Stomach (tissue), 19 donors: ENCODE measurements at places on chromosomes 11 and 22.

GRCh38 chr11:3021125-3021524 is 29.0 kb upstream of the NAP1L4 start:
- peaks cover 44% of the 10 kb centered on the region for H3K36me3 ChIP-seq
- no peak overlapping the region for H3K4me3 ChIP-seq
- peak; percentile 72 for DNase-seq
- H3K27ac ChIP-seq: no peak overlapping the region
- H3K27me3 ChIP-seq: no peaks in the 10 kb centered on the region

DNA sequence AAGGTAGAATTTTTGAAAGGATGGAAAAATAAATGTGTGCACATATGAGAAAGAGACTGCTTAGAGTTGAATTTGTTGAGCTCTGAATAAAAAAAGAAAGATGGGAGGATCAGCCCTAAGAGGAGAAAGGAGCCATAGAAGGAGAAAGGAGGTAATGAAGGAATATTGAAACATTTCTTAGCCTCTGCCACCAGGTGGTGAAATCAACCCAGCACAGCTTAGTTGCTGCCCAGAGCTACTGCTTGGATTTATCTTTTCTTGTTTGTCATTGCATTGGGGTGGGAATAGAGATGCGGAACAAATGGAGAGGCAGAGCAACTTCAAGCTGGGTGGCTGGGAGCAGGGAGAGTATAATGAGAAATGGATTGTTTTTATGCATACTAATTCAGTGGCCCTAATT is 80.4 kb downstream of the SERGEF start:
- peaks cover 4% of the 10 kb centered on the region for H3K36me3 ChIP-seq
- no peak overlapping the region for H3K4me3 ChIP-seq
- H3K27ac ChIP-seq: no peak overlapping the region
- H3K4me1 ChIP-seq: no peaks in the 10 kb centered on the region
- no peaks in the 10 kb centered on the region for H3K27me3 ChIP-seq
- no peak for DNase-seq

DNA sequence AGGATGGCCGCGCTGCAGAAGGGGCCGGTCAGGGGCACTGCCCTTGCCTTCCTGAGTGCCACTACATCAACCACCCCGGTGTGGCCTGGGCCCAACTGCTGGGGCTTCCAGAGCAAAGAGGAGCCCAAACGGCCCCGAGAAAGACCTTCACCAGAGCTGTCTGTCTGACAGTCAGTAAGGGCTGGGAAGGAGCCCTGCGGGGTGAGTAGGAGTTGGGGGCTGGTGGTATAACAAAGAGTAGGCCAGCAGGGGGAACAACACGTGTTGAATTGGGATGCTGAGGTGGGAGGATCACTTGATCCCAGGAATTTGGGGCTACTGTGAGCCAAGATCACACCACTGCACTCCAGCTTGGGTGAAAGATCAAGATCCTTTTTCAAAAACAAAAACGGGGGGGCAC is 3.9 kb downstream of the GSTT4 start:
- H3K27me3 ChIP-seq: no peaks in the 10 kb centered on the region
- H3K4me3 ChIP-seq: no peak overlapping the region
- no peaks in the 10 kb centered on the region for H3K36me3 ChIP-seq
- no peak for DNase-seq
- H3K27ac ChIP-seq: no peak overlapping the region

GRCh38 chr11:92897487-92897886 is 72.0 kb upstream of the MTNR1B start:
- no peak for DNase-seq
- H3K36me3 ChIP-seq: no peaks in the 10 kb centered on the region
- H3K4me3 ChIP-seq: no peak overlapping the region
- H3K27ac ChIP-seq: no peak overlapping the region
- H3K27me3 ChIP-seq: no peaks in the 10 kb centered on the region
- H3K4me1 ChIP-seq: no peaks in the 10 kb centered on the region

GRCh38 chr22:32612834-32613233 is 138.2 kb downstream of the FBXO7 start:
- no peak overlapping the region for H3K27ac ChIP-seq
- no peak overlapping the region for H3K4me3 ChIP-seq
- no peak for DNase-seq
- H3K4me1 ChIP-seq: peaks cover 9% of the 10 kb centered on the region
- H3K36me3 ChIP-seq: no peaks in the 10 kb centered on the region
- no peaks in the 10 kb centered on the region for H3K27me3 ChIP-seq

- no peaks in the 10 kb centered on the region for H3K4me1 ChIP-seq
- H3K27ac ChIP-seq: peak overlapping the region; percentile 66
- H3K36me3 ChIP-seq: peaks cover 19% of the 10 kb centered on the region
- no peaks in the 10 kb centered on the region for H3K27me3 ChIP-seq
- no peak for DNase-seq
- H3K4me3 ChIP-seq: no peak overlapping the region
Measured at GRCh38 chr11:12897867-12898266, 111.2 kb upstream of the RASSF10 start.
